ENCODE measurements at places on chromosomes 7 and 10. TPM values are rescaled to one million over a fixed set of nuclear protein-coding genes. Genes with fewer than 3 reads are reported as not detected.
A peak's percentile ranks its signal among the peaks of the same experiment; 100 is the strongest.

DNA sequence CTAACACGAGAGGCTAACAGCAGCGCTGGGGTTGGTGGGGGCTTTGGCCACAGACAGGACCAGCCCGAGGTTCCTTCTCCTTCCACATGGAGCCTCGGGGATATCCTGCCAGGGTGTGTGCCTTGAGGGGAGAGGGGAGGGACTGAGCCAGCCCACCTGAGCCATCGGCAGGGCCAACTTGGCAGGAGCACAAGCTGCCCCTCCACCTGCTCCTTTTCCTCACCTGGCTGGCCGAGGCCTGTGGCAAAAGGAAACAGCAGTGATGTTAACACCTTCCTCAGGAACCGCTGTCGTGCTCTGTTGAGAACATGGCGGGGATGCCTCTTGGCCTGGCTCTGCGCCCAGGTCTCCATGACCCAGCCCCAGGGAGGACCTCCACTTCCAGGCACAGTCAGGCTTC, 255.1 kb upstream of the PPP2R2D start:
- no peaks in the 10 kb centered on the region for H3K27me3 ChIP-seq
- no peaks in the 10 kb centered on the region for H3K36me3 ChIP-seq
- H3K4me3 ChIP-seq, result no peak overlapping the region
- DNase-seq, result peak; percentile 32
- peaks cover 2% of the 10 kb centered on the region for H3K4me1 ChIP-seq

- H3K4me3 ChIP-seq, result no peak overlapping the region
- H3K27ac ChIP-seq, result no peak overlapping the region
- no peaks in the 10 kb centered on the region for H3K27me3 ChIP-seq
- H3K36me3 ChIP-seq, result no peaks in the 10 kb centered on the region
Observed at GRCh38 chr10:24341371-24341770, 132.4 kb downstream of the KIAA1217 start.

DNA sequence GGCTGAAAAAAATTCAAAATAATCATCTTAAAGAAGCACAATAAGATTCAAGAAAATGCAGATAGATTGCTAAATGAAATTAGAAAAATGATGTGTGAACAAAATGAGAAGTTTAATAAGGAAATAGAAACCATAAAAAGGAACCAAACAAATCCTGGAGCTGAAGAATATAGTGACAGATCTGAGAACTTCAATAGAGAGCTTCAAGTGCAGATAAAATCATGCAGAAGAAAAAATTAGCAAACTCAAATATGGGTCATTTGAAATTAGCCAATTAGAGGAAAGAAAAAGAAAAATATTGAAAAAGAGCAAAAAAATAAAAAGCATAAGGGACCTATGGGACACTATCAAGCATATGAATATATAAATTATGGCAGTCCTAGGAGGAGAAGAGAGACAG, 720.1 kb downstream of the PARD3 start:
- H3K4me1 ChIP-seq, result no peaks in the 10 kb centered on the region
- no peaks in the 10 kb centered on the region for H3K36me3 ChIP-seq
- no peak overlapping the region for H3K27ac ChIP-seq
- H3K4me3 ChIP-seq, result no peak overlapping the region
- no peaks in the 10 kb centered on the region for H3K27me3 ChIP-seq
- no peak for DNase-seq

DNA sequence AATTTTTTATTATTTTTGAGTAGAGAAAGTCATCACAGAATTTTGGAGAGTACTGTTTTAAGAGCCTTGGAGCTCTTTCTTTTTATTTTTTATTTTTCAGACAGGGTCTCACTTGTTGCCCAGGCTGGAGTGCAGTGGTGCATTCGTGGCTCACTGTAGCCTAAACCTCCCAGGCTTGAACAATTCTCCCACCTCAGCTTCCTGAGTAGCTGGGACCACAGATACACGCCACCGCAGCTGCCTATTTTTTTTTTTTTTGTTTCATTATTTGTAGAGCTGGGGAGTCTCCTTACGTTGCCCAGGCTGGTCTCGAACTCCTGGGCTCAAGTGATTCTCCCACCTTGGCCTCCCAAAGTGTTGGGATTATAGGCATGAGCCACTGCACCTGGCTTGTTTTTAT, 10.6 kb downstream of the CPA4 start:
- DNase-seq, result no peak
- H3K36me3 ChIP-seq, result no peaks in the 10 kb centered on the region
- H3K27me3 ChIP-seq, result no peaks in the 10 kb centered on the region
- H3K4me1 ChIP-seq, result no peaks in the 10 kb centered on the region
- no peak overlapping the region for H3K27ac ChIP-seq

DNA sequence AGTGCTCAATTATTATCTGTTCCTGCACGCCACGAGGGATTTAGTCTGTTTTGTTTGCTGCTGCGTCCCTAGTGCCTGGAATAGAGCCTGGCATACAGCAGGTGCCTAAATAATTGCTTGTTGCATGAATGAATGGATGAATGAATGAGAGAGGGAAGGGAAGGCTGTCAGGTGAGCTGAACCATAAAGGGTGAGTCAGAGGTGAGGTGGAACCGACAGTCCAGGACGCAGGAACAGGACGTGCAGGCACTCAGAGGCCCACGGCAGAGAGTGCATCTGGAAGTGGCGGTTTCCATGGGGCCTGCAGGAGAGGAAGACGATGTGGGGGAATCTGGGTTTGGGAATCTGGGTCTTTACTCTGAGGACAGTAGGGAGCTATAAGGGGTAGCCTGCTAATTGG, 17.7 kb upstream of the PPIF start:
- H3K36me3 ChIP-seq, result no peaks in the 10 kb centered on the region
- H3K4me3 ChIP-seq, result no peak overlapping the region

DNA sequence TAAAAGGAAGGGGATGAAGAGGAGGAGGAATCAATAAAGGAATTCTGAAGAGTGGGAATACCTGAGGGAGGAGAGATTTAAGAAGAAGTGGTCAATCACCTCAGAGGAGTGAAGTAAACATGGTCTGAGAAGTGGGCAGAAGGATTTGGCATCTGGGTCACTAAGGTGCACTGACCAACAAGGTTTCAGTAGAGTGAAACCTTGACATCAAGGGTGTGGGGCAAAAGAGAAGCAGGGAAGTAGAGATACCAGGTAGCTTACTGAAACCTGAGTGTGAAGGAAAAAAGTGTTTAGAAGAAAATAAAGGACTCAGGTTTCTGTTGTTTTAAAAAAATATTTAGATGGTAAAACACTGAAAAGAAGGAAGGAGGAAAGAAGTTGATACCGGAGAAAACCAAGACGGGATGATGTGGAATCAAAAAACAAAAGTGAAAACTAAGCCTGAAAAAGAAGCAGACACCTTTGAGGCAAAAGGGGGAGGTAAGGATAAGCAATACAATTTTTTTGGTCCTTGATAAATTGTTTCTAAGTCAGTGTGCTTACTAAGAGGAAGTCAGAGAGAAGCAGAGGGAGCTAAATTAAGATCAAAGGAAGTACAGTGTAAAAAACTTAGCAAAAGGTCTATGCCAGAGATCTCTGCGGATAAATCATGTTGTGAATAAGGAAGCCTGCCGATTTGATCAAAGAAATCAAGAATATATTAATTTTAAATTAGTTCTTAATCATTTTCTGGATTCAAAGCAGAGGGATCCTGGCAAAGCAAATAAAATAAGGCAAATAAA, 137.2 kb upstream of the GPR22 start:
- DNase-seq, result no peak
- no peaks in the 10 kb centered on the region for H3K36me3 ChIP-seq
- H3K27ac ChIP-seq, result no peak overlapping the region
- no peaks in the 10 kb centered on the region for H3K27me3 ChIP-seq
- H3K4me1 ChIP-seq, result no peaks in the 10 kb centered on the region

GRCh38 chr10:77837248-77837924, 89.2 kb downstream of the DLG5 start:
- DNase-seq, result no peak
- H3K4me3 ChIP-seq, result no peak overlapping the region
- H3K36me3 ChIP-seq, result peaks cover 27% of the 10 kb centered on the region
- peaks cover 5% of the 10 kb centered on the region for H3K4me1 ChIP-seq
- H3K27ac ChIP-seq, result peak overlapping the region; percentile 52
- H3K27me3 ChIP-seq, result no peaks in the 10 kb centered on the region

DNA sequence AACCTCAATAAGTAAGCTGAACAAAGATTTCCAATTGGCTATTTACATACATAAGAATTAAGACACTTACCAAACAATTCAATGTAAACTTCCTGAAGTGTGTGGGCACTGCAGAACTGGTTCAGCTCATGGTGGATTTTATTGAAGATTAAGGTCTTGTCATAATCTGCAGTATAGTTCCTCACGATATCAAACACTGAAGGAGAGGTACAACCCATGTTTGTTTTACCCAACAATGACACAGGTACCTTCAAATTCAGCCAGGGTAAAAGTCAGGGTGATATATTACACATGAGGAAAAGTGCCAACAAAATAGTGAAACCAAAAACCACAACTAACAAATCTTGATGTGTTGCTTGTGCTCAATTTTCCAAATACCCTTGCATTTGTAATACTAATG, 10.0 kb downstream of the ERLIN1 start:
- H3K4me1 ChIP-seq, result no peaks in the 10 kb centered on the region
- H3K36me3 ChIP-seq, result peaks cover 37% of the 10 kb centered on the region
- H3K4me3 ChIP-seq, result no peak overlapping the region
- no peaks in the 10 kb centered on the region for H3K27me3 ChIP-seq
- DNase-seq, result no peak

DNA sequence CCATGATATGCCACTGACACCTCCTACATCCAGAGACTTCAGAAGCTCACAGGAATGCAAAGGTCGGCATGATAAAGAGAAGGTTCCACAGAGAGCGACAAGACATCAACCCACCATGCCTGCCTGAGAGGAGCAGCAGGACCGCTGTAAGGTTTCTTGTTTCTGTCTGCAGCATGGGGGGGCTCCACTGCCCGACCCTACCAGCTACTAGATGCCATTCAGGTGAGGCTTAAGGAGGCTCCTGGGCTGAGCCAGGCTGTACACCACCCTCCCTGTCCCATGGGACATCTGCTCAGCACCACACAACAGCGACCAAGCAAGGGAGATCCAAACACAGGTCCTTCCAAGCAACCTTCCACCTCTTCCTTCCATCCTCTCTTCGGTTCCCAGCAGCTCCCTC, 234.6 kb downstream of the TNS3 start:
- no peaks in the 10 kb centered on the region for H3K4me1 ChIP-seq
- no peaks in the 10 kb centered on the region for H3K27me3 ChIP-seq
- no peak overlapping the region for H3K27ac ChIP-seq
- no peaks in the 10 kb centered on the region for H3K36me3 ChIP-seq

- peak; percentile 27 for DNase-seq
- peaks cover 3% of the 10 kb centered on the region for H3K4me1 ChIP-seq
- no peaks in the 10 kb centered on the region for H3K27me3 ChIP-seq
- peak overlapping the region; percentile 64 for H3K27ac ChIP-seq
Observed at GRCh38 chr10:101354328-101355071, 535 bp downstream of the BTRC start.

GRCh38 chr7:6631605-6632004, 5.5 kb upstream of the ZNF316 start:
- H3K36me3 ChIP-seq, result no peaks in the 10 kb centered on the region
- H3K4me3 ChIP-seq, result no peak overlapping the region
- no peaks in the 10 kb centered on the region for H3K27me3 ChIP-seq
- no peak overlapping the region for H3K27ac ChIP-seq
- DNase-seq, result no peak
- no peaks in the 10 kb centered on the region for H3K4me1 ChIP-seq

GRCh38 chr10:109933984-109934565, 10.8 kb upstream of the XPNPEP1 start:
- no peaks in the 10 kb centered on the region for H3K27me3 ChIP-seq
- no peak for DNase-seq
- H3K4me1 ChIP-seq, result peaks cover 11% of the 10 kb centered on the region
- peak overlapping the region; percentile 44 for H3K4me3 ChIP-seq
- H3K27ac ChIP-seq, result peak overlapping the region; percentile 70

DNA sequence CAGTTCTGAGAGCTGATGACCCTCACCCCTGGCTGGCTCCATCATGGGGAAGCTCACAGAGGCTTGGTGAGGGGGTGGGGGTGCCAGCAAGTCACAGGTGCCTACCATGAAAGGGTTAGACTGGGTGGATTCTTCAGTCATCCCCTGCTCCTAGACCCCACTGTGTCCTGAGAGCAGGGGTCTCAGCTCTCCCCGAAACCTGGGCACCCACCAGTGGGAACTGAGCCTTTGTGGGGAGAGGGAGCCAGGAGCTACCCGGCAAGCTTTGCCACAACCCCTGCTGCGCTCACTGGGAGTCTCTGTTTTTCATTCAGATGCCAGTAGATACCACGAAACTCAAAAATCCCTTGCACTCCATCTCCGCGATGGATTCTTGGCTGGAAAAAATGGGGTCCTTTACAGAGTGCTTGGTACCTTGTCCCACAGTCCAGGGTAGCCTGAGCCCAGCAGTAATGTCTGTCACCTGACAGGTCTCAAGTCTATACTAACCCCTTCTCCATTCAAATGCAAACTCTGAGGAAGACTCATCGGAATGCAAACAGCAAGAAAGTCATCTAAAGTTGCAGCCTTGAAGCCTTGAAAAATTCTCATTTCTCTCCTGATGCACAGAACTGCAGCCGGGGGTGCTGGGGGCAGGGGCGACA, 48.9 kb upstream of the ENO4 start:
- no peaks in the 10 kb centered on the region for H3K27me3 ChIP-seq
- no peak overlapping the region for H3K27ac ChIP-seq
- no peak overlapping the region for H3K4me3 ChIP-seq
- peaks cover 8% of the 10 kb centered on the region for H3K4me1 ChIP-seq

DNA sequence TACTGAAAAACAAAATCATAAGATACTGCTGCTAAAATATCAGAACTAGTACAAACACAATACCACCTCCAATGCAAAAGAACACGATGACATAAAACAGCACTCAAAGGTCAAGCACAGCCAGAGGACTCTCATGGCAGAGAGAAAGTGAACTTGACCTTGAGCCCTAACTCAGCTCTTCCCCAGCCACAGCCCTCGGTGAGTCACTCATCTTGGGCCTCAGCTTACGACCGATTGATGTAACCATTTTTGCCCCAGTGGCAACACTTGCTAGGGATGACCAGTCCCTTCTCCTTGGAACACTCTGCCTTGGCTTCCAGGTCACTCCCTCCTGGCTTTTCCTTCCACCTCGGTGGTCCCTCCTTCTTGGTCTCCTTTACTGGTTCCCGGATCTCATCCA, 77.8 kb downstream of the JAZF1 start:
- H3K4me3 ChIP-seq, result no peak overlapping the region
- no peaks in the 10 kb centered on the region for H3K36me3 ChIP-seq
- no peaks in the 10 kb centered on the region for H3K27me3 ChIP-seq
- no peak overlapping the region for H3K27ac ChIP-seq

GRCh38 chr7:132592231-132592920, 16.1 kb upstream of the PLXNA4 start:
- H3K4me1 ChIP-seq, result no peaks in the 10 kb centered on the region
- no peak for DNase-seq
- no peaks in the 10 kb centered on the region for H3K36me3 ChIP-seq
- H3K27ac ChIP-seq, result no peak overlapping the region
- no peak overlapping the region for H3K4me3 ChIP-seq

GRCh38 chr10:69861251-69862240, 59.8 kb downstream of the COL13A1 start:
- no peak overlapping the region for H3K4me3 ChIP-seq
- no peaks in the 10 kb centered on the region for H3K27me3 ChIP-seq

DNA sequence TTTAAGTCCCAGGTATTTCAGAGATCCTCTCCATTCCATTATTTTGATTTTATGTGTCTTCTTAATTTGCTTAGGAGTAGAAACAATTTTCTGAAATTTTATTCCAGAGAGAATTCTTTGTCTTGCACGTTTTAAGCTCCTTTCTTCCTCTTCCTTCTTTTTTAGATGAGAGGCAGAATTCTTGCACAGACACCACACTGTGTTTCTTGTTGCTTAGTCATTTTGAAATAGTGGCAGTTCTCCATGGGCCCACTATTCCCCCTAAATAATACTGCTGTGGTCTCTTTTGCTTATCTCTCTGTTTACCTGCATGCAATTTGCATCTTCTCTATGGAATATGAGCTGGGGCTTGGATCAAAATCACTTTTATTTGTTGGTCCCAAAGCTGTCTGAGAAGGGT, 54.3 kb upstream of the WAC start:
- no peaks in the 10 kb centered on the region for H3K27me3 ChIP-seq
- no peak overlapping the region for H3K27ac ChIP-seq
- H3K4me1 ChIP-seq, result no peaks in the 10 kb centered on the region
- no peak overlapping the region for H3K4me3 ChIP-seq

Gene NRAP
- not detected for total RNA-seq

All from H1 (cell line).